Activated naive CD4-positive, alpha-beta T cell treated with anti-CD3 and anti-CD28 coated beads for 36 hours (primary cell): ENCODE measurements at places on chromosomes 6 and 20.

DNA sequence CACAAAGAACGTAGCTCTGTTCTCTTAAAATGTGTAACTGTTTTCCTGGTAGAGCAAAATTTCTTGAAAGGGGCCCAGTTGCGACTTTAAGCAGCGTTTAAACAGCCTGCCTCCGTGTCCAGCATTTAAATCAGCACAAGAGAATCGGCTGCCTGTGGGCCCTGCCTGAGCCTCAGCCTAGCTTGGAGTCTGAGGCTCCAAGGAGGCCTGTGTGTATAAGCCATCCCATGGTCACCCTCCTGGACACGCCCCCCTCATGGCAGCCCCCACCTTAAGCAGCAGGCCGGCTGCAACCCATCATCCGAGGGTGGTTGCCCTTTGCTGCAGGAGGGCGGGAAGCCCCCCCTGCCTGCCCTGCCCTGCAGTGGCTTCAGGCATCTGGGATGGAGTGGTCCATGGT, 18.9 kb downstream of the SDCBP2 start:
- no peak for DNase-seq

- no peak for DNase-seq
These were observed 9.9 kb downstream of the PCIF1 start for GRCh38 chr20:45944151-45944964.

GRCh38 chr6:6696867-6697531, 108.5 kb downstream of the LY86 start:
- DNase-seq = peak; percentile 65

- DNase-seq = no peak
These were observed 848.2 kb downstream of the DHX35 start for GRCh38 chr20:39810309-39810708.

- no peak for DNase-seq
These were observed 173.2 kb downstream of the DOK5 start for GRCh38 chr20:54648421-54649142.

DNA sequence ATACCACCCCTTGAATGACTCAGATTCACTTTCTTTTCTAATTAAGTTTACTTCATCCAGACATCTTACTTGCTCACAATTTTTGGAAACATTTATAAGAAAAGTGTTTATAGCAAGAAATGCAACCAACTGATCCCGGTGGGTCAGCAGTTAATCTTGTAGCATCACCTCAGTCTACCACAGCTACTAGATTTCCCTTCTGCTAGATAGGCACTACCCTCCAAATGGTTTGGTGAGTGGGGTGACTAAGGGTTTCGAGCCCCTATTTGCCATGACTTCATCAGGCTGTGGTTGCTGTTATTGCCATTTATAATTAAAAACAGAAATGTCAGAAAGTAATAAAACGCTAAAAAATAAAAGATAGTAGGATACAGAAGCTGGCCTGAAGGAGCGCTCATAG, 930.1 kb upstream of the GJE1 start:
- DNase-seq = no peak

DNA sequence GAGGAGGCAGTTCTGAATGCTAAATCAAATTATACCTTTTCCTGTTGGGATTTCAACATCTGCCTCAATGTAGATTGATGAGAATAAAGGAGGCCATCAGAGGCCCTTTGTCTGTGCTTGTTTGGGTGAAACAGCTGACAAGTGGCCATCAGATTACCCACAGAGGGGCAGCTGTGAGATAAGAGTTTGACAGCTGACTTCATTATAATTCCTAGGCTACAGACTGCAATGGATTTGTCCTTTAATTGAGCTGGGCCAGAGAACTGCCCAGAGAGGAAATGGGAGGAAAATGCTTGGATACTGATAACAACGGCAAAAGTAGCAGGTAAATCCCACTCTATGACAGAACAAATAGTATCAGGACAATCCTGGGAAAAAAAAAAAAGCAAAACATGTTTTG, 649.4 kb downstream of the HDGFL1 start:
- no peak for DNase-seq

- DNase-seq = no peak
These were observed 3.3 kb upstream of the PXDC1 start for GRCh38 chr6:3754776-3755175.

DNA sequence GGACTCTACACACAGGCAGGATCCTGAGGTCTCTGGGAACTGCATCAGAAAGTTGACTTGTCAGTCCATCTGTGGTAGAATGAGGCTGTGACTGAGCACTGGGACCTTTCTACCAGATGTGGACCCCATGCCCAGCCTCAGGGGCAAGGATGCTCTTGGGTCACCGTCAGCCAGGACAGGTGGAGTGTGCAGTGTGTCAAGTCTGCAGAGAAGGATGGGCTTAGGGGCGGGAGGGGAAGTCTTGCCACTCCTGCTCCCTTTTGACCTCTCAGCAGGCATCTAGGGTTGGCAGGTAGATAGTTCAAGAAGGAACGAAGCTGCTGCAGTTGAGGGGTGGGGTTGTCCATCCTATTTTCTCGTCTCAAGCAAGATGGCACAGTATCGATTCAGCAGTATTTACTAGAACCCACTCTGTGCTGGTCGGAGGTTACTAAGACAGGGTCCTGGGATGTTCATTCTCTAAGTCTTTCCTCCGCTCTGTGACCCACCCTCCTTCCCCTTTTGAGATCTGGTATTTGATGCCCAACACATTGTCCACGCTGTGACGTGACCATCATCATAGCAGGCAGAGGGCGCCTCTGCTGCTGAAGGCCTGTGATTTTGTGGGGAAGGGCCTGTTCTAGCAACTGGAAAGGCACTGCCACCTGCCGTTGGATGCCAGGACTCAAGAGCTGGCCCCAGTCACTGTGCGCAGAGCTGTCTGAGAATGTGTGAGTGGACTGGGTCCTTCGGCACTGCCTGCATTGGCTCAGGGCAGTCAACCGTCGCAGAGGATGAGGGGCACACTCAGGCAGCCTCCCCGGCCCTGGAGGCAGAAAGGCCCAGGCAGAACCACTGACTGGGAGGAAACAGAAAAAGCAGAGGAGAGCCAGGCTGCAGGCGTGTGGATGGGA, 23.2 kb downstream of the RBCK1 start:
- peak; percentile 75 for DNase-seq
